ENCODE measurements at places on chromosomes 6 and 20.

GRCh38 chr6:101069191-101069795 lies 188.2 kb upstream of the ASCC3 start:
- DNase-seq: no peak

DNA sequence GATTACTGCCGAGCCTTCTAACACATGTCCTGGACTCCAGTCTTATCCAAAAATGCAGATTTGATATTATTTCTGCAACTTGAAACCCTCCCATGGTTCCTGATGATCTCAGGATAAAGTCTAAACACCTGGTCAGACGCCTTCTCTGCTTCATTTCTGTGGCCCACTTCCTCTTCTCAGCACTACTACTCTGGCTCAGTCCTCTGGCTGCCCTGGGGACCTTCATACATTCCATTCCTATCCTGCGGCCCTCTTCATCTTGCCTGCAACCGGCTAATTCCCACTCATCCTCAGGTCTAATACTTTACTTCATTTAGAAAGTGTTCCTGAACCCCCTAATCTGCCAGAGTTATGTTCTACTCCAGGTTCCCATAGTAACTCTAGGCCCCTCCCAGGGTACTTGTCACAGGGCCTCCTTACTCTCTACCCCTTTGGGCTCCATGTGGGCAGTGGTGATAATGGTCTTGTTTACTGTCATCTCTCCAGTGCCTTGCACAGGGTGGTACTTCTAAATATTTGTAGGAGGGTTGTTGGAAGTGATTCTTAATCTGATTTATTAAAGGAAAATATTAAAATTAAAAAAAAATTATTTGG lies 18.9 kb downstream of the MAN1A1 start:
- DNase-seq: no peak

- DNase-seq: no peak
These were observed 118.6 kb downstream of the OGFRL1 start for GRCh38 chr6:71406865-71407860.

GRCh38 chr6:42940493-42941045 lies 11.3 kb downstream of the CNPY3 start:
- no peak for DNase-seq

- DNase-seq: no peak
These were observed 808 bp downstream of the SDC4 start for GRCh38 chr20:45347297-45347935.

DNA sequence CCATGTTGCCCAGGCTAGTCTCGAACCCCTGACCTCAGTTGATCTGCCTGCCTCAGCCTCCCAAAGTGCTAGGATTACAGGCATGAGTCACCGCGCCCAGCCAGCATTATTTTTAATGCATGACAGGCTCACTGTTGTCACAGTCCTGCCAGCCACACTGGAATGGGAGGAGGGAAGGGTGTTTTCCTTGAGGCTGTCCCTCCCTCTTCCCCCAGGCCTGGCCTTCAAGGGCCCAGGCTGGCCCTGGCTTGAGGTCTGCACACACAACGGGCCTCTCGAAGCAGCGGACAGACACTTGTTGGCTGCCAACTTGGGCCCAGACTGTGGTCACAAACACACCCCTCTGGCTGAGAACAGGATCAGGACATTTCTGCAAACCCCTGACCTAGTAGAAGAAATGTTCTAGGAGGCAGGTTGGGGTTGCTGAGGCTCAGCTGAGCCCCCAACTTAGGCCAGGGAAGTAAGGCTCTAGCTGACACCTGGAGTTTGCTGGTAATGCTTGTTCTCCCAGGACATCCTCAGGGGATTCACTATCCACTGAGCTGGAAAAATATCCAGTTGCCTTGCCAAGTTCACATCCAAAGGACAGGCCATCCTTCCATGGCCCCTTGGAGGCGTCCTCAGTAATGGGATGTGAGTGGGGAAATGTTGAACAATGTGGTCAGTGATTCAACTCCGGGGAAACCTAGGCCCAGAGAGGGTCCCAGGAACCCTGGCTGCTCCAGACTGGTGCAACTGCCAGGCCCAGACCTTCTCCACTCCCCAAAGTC lies 9.9 kb downstream of the SNTA1 start:
- no peak for DNase-seq

- DNase-seq: no peak
These were observed 220.7 kb downstream of the UST start for GRCh38 chr6:148967541-148967956.

GRCh38 chr6:83633149-83633548 lies 75.8 kb downstream of the SNAP91 start:
- no peak for DNase-seq

GRCh38 chr20:58403272-58403671 lies 14.2 kb downstream of the VAPB start:
- DNase-seq: no peak

- DNase-seq: no peak
These were observed 21.9 kb downstream of the PYGB start for GRCh38 chr20:25269833-25270170.

DNA sequence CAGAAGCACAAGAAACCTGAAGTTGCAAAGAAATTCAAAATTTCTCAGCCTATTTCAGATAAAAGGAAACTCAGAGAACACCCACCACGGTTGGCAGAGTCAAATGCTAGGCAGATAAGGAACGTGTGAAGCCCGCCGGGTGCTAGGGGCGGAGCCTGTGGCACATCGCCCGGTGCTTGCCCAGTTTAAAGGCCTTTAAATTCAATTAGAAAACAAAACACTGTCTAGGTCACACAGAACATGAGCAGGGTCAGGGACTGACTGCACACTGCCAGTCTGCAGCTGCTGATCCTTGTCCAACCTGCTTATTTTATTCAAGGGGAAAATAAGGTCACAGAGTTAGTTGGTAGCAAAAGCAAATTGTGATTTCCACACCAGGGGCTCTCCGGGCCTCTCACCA lies 75.8 kb downstream of the PSMG4 start:
- DNase-seq: no peak

DNA sequence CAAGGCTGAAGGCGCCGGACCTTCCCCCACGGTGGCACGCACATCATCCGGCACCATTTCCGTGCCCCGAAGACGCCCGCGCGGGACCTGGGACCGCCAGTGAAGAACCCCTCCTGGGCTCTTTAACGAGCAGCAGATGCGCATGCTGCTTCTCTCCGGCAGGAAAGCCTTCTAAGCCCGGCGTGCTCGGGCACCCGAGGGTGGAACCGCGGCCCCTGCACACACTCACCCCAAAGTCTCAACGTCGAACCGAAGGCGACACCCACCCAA lies 240 bp downstream of the FOXQ1 start:
- no peak for DNase-seq

DNA sequence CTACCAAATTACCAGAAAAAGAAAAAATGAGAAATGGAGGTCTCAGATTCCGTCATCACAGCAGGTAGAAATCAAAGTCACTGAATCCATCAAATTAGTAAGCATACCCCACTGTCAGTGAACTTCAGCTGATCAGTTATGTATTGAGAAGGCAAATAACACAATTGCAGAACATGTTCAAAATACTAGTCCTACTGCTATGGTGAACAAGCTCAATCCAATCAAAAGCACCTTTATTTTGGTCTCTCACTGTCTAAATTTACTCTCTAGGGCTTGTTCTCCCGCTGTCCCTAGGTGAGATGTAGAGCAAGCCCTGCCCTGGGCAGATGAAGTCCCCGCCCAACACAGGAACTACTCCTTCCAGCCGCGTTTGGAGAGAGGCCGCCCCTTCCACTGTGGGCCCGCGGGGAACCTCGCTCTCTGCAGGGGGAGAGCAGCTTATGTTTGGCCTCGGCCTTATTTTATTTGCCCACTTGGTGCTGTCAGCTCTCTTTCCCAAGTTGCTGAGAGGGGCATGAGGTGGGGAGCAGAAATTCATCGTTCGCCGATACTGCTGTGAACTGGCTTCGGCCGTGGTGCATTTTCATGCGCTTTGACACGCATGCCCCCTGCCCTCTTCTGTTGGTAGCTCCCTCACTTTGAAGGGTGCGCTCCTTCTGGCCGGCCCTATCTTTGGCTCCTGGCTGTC lies 14.3 kb upstream of the MAP1LC3A start:
- DNase-seq: no peak

DNA sequence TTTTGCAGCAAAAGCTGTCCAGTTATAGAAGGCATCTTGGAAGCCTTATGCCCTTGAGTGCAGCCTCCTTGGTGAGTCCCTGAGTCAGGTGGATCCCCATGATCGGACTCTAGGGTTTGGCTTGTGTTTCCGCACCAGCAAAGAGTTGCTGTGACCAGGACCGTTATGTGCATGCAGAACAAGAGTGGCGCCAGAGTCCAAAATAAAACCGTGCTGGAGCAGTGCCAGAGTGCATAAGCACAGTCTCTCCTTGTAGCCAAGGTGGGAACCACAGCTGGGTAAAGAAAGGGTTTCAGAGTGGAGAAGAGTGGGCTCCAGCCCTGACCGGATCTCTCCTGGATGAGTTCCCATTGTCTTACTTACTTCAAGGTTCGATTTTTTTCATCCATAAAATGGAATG lies 58.6 kb downstream of the FOXA2 start:
- DNase-seq: no peak

- no peak for DNase-seq
These were observed 201.7 kb upstream of the SASH1 start for GRCh38 chr6:148140772-148141557.

DNA sequence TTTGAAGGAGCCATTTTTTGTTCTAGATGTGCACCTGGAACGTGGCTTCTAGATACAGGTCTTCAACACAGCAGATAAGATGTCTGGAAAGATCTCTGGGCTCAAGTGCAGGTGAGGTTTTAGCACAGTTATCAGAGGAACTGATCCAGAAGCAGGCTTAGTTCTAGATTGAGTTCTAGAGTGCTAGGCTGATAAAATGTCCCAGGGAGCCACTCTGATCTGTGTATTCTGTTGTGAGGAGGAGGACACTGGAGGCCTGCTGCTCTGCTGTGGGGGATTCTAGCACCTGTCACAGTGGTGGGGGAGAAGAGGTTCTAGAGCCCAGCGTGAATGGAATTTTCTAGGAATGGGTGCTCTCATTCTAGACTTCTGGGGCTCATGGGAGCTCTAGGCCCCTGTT lies 12.0 kb upstream of the CCM2L start:
- no peak for DNase-seq

GRCh38 chr6:17478946-17479345 lies 85.6 kb downstream of the CAP2 start:
- no peak for DNase-seq

DNA sequence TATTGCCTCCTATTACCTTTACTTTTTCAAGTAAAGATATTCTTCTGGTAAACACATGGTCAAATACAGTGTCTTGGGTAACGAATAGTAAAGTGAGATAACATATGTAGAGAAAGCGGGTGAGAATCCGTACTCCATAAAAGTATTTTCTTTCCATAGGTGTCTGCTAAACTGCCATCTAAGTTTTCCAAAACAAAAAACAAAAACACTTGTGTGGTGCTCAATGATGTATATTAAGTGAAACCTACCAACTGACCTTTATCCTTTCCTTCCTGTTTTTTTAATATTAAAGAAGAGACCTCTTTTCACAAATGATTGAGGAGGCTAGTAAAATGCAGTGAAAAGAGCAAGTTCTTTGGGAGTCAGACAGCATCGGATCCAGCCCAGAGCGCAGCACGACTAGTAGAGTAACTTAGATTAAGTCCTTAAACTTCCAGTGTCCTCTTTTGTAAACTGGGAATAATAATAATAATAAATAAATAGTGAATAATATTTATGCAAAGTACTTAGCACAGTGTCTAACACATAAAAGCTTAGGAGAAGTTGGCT lies 437 bp upstream of the CDKAL1 start:
- no peak for DNase-seq

DNA sequence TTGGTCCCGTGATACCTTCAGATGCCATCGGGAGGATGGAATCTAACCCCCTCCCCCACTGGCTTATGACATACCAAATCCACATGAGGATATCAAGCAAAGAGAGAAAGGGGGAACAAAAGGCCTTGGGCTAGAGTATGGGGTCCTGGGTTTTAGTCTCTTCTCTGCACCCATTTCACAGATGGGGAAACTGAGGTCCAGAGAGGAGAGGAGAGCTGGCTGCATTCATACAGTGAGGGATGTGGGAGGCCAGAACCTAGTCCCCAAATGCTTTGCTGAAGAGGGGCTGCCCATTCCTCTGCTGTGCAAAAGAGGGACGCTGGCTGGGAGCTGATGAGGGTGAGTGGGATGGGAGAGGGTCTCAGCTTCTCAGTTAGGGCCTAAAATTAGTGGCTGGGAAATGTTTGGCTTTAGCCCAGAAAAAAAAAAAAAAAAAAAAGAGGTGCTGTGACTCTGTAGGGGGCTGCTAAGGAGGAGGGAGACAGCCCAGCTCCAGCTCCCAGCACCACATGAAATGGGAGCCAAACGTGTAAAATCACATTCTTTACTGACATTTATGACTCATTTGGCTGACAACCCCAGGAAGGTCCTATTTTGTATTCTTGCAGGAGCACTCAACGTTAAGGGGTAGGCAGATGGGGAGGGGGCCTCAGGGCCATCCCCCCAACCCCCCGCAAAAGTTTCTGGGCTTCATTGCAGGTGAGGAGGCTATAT lies 11.9 kb downstream of the XKR7 start:
- DNase-seq: no peak

GRCh38 chr6:150373260-150373701 lies 4.5 kb downstream of the IYD start:
- DNase-seq: no peak

DNA sequence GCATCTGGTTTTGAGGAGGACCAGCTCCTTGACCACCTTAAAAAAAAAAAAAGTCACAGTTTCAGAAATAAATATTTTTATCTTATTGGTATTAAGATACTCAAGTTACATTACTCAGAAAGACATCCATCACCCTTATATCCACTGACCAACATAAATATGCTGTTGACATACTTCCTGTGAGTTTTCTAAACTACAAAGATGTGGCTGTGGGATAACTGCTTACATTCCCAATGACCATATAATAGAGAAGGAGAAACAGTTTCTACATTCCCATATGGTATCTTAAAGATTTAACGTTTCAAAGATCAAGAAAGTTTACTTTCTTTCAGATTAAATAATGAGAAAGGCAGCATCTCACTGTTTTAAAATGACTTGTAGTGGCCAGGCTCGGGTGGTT lies 46.3 kb downstream of the TP53INP2 start:
- DNase-seq: no peak

DNA sequence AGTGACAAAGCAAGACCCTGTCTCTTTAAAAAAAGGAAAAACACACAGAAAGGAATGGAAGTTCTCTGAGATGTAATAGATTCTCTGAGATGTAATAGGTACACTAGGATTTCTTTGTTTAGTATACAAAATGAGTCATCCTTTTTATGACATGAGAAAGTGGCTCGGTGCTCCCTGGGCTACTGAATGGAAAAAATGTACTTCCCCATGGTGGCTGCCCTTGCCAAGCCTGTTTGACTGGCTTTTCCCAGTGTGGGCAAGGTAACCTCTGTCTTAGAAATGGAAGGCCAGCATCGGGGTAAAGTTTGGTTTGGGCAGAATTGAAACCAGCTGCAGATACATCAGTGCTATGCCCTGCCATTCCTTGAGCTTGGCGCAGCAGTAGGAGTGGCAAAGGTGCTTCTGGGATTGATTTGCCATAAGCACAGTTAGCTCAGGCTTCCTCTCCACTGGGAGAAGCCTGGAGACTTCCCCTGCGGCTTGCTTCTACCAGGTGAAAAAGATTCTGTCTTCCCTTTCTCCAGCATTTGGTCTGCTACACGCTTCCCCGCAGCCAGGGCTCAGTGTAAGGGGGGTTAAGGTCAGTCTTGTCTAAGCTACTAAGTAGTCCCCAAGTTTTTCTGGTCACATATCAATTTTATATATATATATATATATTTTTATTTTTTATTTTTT lies 24.5 kb downstream of the ARFGEF2 start:
- DNase-seq: no peak

GRCh38 chr20:25643716-25644115 lies 19.9 kb upstream of the NANP start:
- DNase-seq: no peak

- no peak for DNase-seq
These were observed 133.1 kb upstream of the PTPRT start for GRCh38 chr20:43322851-43323250.

GRCh38 chr20:5927749-5928462 lies 22.4 kb downstream of the TRMT6 start:
- no peak for DNase-seq

Measured in amniotic stem cell (primary cell).